ENCODE measurements at places on chromosomes 2 and 18. TPM values are rescaled to one million over a fixed set of nuclear protein-coding genes. Genes with fewer than 3 reads are reported as not detected.

The EFR3B gene
- 0.27 TPM for total RNA-seq

The CCL20 gene
- not detected for total RNA-seq

The DPP10 gene
- total RNA-seq, result 1.9 TPM

GRCh38 chr18:24763765-24764513, 303.5 kb downstream of the HRH4 start:
- no peak for DNase-seq

- DNase-seq, result no peak
These were observed 110.0 kb downstream of the HDAC4 start for GRCh38 chr2:239290618-239291474.

DNA sequence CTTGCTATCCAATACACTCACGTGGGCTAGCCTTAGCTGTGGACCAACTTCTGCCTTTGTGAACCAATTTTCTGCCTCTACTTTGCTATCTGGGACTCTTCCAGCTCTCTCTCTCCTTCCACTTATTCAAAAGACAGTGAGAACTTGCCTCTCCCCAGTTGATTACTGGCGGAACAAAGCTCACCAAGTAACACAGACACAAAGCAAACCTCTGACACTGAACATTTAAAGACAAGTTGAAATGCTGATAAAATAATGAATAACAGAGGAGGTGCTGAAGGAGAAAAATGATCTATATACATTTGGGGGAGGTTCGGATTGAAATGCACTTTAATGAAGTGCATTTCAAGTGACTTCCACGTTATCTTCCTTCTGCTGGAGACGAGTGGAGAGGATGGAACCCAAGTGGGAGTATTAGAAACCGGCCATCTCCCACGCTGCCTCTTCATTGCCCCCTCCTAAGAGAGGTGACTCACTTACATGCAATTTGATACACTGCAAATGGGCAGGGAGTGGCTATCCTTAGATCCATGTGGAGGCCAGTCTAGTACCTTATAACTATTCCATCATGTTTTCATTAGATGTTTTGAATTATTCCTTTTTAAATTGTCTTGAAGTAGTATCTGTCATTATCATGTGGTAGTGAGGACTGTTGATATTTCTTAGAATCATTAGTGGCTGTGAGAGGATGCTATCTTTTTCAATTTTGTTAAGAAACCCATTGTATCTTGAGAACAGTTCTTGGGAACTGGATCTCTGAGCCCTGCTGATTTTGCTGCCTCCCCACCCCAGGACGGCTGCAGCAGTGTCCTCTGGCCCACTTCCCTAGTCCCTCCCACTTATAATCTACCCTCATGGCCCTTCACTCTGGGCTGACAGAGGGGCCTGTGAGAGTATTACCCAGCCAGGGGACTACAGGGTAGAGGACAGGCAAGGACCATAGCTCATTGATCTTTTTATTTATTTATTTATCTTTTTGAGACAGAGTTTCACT, 6.0 kb upstream of the GLI2 start:
- DNase-seq, result no peak

GRCh38 chr2:105645031-105645937, 99.4 kb upstream of the NCK2 start:
- no peak for DNase-seq

DNA sequence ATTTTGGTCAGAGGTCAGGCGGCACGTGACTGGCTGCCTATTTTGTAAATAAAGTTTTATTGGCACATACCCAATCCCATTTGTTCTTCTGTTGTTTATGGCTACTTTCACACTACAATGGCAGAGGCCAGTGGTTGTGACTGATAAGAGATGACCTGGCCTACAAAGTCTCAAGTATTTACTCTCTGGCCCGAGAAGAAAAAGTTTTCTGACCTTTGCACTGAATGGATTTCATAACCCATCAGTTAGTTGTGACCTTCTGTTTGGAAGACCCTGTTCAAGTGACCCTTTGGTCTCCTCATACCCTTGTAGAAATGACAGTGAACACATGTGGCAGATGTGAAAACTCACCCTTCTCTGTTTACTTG, 121.4 kb upstream of the MGAT5 start:
- no peak for DNase-seq
